Mucosa of descending colon (tissue), 3 donors: ENCODE measurements at places on chromosomes 2 and 18.

DNA sequence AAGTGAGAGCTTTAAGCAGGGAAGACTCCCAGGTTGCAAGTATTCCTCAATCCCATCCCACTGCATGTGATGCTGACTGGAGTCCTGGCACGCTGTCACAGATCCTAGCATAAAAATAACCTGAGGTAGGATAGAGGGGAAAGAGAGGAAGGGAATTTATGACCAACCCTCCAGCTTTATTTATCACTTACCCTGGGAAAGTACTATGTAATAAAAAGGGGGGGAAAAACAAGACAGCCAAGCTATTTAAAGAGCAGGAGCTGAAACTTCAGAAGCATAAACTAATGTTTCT, 122.2 kb downstream of the SLC8A1 start:
- no peak for DNase-seq

- no peak for DNase-seq
Observed at GRCh38 chr18:69400976-69401225, 213 bp downstream of the DOK6 start.

DNA sequence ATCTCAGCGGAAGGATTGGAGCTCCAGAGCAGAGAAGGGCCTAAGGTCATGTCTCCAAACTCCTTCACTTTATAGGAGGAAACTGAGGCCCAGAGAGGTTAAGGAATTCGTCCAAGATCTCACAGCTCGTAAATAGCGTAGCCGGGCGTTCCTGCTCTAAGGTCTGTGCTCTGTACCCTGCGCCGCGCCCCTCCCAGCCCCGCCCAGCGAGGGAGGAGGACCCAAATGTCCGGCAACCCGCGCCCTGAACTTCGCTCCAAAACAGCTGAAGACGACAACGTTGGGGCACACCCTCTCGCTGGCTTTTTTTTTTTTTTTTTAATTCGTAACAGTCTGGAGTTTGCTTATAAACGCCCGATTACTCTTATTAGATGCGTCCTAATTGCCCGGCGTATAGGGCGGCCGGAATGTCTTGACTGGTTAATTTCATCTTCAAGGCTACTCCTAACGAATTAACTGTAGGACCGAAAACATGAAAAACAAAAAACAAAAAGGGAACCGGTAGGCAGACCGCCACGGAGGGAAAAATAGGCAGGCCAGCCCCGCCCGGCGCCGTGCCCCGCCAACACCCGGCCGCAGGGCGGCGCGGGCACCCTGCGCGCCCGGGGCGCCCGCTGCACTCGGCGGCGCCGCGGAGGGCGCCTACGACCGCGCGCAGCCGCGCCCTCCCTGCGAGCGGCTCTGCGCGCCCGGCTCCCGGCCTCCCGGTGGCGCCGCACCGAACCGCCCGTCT, 928 bp upstream of the FOSL2 start:
- peak; percentile 99 for DNase-seq

GRCh38 chr2:119879502-119879901, 119.8 kb downstream of the PTPN4 start:
- no peak for DNase-seq

GRCh38 chr2:196284866-196285557, 113.6 kb upstream of the STK17B start:
- no peak for DNase-seq

- no peak for DNase-seq
Observed at GRCh38 chr2:129799036-129799958, 180.2 kb upstream of the RAB6C start.

DNA sequence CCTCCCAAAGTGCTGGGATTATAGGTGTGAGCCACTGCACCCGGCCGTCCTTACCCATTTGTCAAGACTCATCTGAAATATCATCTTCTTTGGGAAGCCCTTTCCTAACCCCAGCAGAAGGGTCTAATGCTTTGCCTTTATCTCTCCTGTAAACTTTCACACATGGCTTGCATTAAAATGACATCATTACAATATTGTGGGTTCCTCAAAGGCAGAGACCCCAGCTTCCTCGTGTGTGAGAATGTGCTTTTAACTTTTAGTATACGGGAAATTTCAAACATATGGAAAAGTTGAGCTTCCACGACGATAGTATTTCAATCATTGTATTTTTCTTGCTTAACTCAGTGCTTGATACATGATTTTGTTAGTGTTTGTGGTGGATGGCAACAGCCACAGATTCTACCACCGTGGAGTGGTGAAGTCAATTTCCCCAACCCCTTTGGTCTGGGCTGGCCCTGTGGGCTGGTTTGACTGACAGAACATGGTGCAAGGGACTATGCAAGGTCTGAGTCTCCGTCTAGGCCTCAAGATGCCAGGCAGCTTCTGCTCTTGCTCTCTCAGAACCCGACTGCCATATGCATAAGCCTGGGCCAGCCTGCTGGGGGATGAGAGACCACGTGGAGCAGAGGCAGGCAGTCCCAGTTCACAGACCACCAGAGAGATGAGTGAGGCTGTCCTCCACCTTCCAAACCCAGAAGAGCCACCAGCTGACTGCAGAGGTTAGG, 39.9 kb downstream of the NGEF start:
- no peak for DNase-seq

DNA sequence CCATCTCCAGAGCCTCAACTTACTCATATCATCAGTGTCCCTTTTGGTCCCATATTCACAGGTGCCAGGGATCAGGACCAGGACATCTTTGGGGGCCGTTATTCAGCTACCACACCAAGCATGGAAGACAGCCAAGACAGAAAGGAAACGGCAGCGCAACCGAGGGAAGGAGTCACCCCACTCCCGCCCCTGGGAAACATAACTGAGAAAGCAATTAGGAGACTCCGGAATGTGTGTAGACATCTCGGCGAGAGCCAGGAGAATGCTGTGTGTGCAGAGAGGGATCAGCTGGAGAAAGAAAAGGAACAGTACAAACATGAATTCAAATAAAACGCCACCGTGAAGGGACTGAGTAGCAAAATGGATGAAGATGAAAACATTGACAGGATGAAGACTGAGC, 13.4 kb upstream of the BOK start:
- DNase-seq, result no peak

DNA sequence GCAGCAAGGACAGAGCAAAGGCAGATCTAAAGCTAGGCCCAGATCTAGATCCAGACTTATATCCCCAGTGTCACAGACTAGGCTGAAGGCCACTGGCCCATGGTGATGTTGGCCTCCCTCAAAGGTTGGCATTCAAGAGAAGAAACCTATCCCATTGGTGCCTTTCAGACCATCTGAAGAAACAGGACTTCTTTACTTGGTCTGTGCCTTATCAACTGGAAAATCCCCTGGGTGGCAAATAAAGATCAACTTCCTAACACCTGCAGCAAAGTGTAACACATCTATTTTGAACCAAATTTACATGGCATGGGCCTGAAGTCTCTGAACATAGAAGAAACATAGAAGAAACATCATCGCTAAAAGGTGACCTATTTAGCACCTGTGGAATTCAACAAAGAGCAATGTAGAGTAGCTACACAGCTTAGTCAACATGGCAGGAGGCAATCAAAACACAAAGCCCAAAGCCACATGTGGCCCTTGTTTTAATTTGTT, 35.8 kb downstream of the METTL4 start:
- DNase-seq, result no peak

DNA sequence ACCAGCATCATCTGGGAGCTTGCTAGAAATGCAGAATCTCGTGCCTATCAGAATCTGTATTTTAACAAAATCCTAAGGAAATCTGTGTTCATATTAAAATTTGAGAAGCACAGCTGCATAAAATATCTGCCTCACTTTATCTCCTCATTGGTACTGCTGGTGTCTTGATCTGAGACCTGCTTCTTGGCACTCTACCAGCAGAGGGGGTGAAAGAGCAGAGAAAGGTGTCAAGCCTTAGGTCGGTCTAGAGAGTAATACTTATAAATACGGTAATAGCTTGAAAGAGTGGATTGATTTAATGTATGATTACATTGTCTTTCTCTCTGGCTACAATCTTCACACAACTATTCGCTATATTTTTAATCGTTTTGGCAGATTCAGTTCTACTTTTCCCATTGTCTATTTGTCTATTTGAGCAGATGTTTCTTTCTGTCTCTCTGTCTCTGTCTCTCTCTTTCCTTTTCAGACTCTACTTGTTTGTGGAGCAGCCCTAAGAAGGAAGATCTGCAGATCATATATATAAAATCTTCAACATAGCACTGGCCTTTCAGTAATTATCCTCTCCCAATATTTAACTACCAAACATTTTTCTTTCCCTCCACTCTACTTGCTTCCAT, 1.7 kb upstream of the GCG start:
- DNase-seq, result no peak

DNA sequence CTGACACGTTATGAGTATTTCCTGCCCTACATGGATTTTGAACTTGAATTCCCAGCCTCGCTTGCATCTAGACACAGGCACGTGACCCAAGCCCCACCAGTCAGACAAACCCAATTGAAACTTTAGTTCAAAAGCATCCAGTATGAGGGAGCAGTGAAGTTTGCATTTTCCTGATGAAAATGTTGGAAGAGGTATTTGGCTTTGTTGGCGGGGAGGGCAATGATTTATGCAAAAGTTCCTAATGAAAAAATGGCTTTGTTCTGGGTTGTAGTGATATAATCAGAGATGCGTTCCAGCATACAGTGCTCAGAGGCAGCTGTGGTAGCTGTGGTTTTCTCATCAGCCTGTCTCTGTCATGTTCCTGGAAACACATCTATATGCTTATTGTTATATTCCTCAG, 36.8 kb upstream of the CPS1 start:
- no peak for DNase-seq

DNA sequence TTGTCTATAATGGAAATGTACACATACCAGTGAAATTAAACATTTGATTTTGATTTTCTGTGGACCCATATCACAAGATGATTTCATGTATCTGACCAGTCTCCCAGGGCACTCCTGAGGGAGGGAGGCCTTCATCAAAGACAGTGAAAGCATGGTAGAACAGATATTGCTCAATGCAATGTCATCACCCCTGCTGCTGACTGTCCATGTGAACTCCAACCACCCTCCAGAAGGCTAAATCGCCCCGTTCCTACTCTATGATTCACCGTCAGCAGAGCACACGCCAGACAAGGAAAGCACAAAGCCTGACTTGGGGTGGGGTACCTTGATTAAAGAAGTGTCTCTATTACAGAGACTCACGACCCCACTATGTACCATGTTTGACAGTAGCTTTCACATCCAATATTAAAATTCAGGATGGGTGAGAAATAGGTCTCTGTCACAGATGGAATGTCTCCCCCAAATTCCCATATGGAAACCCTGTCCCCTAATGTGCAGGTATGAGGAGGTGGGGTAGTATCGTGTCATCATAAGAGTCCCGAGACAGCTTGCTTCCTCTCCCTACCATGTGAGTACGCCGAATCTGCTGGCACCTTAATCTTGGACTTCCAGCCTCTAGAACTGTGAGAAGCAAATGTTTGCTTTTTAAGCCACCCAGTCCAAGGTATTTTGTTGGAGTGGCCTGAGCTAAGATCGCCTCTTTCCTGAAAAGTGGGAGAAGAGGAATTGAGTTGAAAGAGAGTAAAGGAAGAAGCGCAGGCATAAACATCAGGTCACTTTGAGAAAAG, 42.4 kb downstream of the CYB5A start:
- DNase-seq, result no peak

GRCh38 chr2:226905718-226906117, 69.9 kb downstream of the RHBDD1 start:
- DNase-seq, result peak; percentile 39

GRCh38 chr18:55833543-55833942, 245.6 kb upstream of the TCF4 start:
- DNase-seq, result no peak

DNA sequence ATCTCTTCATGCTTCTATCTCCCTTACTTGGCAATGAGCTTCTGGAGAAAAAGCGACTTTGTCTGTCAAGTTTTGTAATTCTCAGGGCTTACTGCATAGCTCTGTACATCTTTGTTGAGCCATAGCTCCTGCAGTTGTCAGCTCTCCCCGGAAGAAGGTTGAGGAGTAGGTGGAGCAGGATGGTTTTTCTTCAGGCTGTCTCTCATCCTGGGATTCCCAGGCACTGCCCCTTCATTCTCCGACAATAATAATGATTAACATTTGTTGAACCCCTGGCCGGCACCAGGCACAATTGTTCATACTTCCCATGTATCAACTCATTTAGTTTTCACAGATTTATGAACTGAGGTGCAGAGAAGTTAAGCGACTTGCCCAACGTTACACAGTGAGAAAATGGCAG, 23.5 kb upstream of the RHOB start:
- DNase-seq, result no peak

GRCh38 chr18:48184118-48184517, 225.1 kb downstream of the ZBTB7C start:
- DNase-seq, result no peak

- no peak for DNase-seq
Observed at GRCh38 chr2:8620611-8621382, 61.1 kb upstream of the ID2 start.

- DNase-seq, result no peak
Observed at GRCh38 chr2:128661311-128661710, 342.6 kb upstream of the HS6ST1 start.

GRCh38 chr2:217892560-217892959, 110.2 kb downstream of the TNS1 start:
- no peak for DNase-seq

DNA sequence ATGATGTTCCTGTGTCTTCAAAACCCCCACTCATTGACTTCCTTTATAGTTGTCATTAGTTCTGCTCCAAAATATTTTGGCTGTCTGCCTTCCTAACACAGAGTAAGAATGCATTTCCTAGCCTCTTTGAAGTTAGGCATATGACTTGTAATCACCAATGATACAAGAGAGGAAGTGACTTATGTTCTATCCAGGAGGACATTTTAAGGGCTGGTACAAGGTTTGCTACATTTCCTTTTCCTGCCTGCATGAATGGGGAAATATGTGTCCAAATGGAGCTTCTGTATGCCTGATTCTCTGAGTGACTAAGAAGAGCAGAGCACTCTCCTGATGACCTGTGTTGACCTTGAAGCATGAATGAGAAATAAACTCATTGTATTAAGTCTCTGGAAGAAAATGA, 115.1 kb downstream of the PLCL1 start:
- no peak for DNase-seq

GRCh38 chr2:237721458-237721857, 77.1 kb upstream of the RBM44 start:
- DNase-seq, result no peak

DNA sequence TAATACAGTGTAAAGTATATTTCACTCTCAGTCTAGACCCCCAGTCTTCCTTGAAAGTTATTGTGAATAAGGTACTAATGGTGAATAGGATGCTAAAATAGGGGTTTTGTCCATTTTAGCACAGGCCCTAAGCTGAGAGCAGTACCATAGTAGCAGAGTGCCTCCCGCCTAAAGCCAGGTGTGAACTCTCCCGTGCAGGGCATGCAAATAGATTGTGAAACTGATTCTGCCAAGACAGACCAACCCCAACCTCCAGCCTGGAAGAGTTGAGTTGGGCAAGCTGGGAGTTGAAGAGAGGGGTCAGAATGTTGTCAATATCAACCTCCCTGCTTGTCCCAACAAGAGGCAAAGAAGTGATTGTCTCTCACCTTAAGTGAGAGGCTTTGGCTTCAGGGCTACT, 97.4 kb upstream of the CYRIA start:
- no peak for DNase-seq

- no peak for DNase-seq
Observed at GRCh38 chr18:79064228-79064627, 5.0 kb upstream of the ATP9B start.

DNA sequence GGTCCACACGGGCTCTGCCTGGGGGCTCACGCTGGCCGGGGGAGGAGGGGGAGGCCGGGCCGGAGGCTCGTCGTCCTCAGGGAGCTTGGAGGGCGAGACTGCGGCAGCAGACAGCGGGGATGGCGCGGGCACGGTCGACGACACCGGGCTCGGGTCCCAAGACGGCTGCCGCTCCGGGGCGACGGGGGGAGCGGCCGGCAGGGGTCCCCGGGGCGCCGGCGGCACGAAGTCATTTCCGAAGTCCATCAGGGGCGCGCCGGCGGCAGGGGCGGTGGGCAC, 491 bp downstream of the RTN4 start:
- DNase-seq, result no peak

- DNase-seq, result peak; percentile 73
Observed at GRCh38 chr2:46298522-46299353, 1.5 kb downstream of the EPAS1 start.
